ENCODE measurements at places on chromosomes 3 and 15. TPM values are rescaled to one million over a fixed set of nuclear protein-coding genes. Genes with fewer than 3 reads are reported as not detected.

The MORC1 gene
- total RNA-seq: not detected

The IQCF6 gene
- not detected for total RNA-seq

The CHAC1 gene
- 124 TPM for total RNA-seq

The CTDSPL2 gene
- 86.2 TPM for total RNA-seq

The EHHADH gene
- total RNA-seq: 5.1 TPM

The THSD4 gene
- 7.2 TPM for total RNA-seq

The TXNRD3 gene
- total RNA-seq: 4.1 TPM

The RIOX2 gene
- 11.0 TPM for total RNA-seq

Data from GM23338 (cell line).